Liver (tissue), 10 donors: ENCODE measurements at places on chromosomes 7 and 10.

DNA sequence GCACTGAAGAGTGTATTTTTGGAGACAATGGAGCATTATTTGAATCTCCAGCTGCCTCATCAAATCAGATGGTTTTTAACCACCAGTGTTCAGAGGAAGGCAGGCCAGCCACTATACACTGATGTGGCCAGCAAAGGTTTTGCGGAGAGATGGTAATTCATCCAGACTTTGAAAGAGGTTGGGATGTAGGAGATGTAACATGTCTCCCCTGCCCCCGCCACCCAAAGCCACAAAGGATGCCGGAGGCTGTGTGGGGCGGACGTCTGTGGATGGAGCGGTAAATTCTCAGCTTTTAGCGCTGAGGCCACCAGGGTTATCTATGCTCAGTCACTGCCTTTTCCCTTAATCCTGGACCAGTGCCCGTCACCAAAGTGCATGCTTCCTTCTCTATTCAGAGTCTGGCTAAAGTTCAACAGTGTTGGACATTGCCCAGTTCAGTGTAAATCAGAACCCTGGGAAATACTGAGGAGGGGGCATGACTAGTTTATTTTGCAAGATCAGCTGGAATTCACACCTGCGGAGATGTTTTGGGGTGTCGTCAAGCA lies 3.7 kb upstream of the TRIP6 start:
- DNase-seq = no peak

- no peak for DNase-seq
Observed at GRCh38 chr10:44325157-44325556, 59.7 kb downstream of the CXCL12 start.

DNA sequence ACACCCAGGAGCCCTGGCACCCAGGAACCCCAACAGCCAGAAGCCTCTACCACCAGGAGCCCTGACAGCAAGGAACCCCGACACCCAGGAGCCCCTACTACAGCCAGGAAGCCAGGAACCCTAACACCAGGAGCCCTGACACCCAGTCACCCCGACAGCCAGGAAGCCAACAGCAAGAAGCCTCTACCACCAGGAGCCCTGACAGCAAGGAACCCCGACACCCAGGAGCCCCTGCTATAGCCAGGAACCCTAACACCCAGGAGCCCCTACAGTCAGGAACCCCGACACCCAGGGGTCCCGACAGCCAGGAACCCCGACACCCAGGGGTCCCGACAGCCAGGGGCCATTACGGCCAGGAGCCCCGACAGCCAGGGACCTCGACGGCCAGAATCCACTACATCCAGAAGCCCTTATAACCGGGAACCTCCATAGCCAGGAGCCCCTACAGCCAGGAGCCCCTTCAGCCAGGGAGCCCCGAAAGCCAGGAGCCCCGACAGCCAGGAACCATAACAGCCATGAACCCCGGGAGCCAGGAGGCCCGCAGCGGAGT lies 440 bp upstream of the GLRX3 start:
- no peak for DNase-seq

DNA sequence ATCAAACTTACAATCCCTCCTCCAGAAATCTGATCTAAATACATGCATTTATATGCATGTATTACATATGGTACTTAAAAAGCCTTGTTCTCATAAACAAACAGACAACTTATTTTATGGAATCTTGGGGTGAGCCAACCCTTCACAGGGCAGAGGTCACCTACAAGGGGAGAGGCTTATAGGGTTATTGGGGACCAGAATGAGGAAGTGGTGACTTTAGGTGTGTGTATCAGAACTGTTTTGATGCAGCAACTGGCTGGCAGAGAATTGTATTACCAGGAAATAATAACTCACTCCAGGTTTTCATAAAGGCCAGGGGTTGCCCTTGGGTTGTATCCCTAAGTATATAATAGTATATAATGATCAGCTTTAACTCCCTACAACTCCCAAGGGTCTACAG lies 91.1 kb downstream of the SVIL start:
- no peak for DNase-seq

GRCh38 chr7:123682690-123683089 lies 27.0 kb downstream of the LMOD2 start:
- no peak for DNase-seq

- no peak for DNase-seq
Observed at GRCh38 chr10:12707461-12708185, 293.9 kb downstream of the CCDC3 start.
